Activated T-cell treated with anti-CD3 and anti-CD28 coated beads, Interleukin-2, amount 50 U/mL, for 48 hours (primary cell): ENCODE measurements at places on chromosomes 11 and 22.
A peak's percentile ranks its signal among the peaks of the same experiment; 100 is the strongest.

- DNase-seq, result no peak
These were observed 42.5 kb downstream of the ZNRF3 start for GRCh38 chr22:28925916-28926315.

GRCh38 chr22:40654522-40655167 is 18.1 kb upstream of the MRTFA start:
- DNase-seq, result no peak

DNA sequence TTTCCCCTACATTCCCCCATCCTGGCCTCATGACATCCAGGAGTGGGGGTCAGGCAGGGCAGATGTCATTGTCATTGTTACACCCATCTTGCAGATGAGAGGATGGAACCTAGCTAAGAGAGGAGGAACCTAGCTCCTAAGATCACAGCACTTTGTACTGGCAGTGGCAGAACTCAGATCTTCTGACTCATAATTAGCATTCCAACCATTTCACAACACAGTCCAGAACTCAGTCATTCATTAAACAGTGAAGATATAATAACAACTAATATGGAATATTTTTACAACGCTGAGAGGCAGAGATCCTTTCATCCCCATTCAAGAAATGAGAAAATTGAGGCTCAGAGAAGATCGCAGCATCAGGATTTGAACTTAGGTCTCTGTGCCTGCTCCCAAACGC is 127.8 kb downstream of the CHST1 start:
- no peak for DNase-seq

DNA sequence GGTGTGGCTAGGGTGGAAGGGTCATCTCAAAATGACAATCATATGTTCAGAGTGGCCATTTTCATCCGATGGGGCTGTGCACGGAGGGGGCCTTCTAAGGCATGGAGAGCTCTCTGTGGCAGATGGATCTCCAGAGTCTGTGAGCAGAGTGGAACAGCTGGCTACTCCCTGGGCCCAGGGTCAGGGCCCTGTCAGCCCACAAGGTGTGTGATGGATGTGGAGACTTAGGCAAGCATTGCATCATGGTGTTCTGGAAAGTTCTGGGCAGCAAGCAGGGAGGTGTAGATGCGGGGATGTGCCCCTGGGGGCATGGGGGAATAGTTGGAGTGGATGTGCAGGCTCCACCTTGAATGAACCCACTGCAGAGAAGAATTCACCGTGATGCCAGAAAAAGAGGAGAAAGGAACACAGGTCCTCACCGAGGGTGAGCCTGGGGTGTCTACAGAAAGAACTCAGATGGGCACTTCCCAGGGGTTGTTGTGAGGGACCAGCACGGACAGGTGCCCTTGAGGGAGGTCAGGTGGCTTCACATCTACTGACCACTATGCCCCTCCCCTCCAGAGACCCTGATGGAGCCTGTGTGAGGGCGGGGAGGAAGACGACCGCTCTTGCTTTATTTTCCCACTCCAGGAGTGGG is 51.1 kb downstream of the CHRDL2 start:
- DNase-seq, result no peak

DNA sequence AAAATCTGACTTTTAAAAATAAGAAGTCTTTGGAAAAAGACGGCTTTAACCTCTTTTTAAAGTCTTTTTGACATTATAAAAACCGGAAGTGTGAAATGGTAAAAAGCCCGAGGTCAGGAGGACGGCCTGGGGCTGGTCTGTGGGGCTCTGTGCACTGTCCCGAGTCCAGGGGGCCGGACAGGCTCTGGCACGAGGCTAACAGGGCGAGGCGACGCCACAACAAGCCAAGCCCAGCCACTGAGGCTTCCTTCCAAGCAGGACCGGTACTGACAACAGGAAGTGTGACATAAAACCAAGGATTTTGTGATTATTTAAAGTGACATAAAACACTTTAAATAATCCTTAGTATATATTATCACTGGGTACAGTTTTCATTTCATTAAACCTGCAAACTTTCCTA is 39.2 kb downstream of the BRD1 start:
- no peak for DNase-seq

- no peak for DNase-seq
These were observed 9.4 kb downstream of the CNGA4 start for GRCh38 chr11:6248248-6248647.

DNA sequence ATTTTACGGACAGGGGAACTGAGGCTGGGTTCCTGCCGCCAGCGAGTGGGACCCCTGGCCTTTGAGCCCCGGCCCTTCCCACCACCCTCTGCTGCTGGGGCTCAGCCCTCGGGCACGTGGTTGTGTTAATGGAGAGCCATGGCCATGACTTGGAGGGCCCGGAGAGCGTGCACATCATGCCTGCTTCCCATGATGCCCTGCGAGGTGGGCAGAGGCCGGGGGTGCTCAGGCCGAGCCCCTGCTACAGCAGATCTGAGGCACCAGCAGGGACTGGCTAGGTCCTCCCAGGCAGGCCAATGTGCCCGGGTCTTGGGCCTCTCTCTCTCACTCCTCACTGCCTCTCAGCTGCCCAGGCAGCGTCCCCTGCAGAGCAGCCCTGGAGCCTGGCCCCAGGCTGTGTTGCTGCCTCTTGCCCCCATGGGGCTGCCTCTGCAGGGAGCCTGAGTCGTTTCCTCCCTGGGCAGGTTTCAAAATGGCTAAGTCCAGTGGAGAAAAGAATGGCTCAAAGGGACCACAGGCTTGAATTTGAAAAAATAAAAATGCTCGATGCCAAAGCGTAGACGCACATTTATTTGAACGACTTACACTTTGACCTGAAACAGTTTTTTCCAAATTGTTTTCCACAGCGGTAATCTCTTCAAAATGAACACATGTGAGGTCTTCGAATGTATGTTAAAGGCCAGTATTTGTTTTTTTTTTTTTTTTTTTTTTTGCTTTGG is 72.6 kb upstream of the CLDN5 start:
- DNase-seq, result peak; percentile 39

GRCh38 chr22:32579529-32580220 is 105.1 kb downstream of the FBXO7 start:
- no peak for DNase-seq

GRCh38 chr11:118804094-118804493 is 13.1 kb upstream of the DDX6 start:
- no peak for DNase-seq

DNA sequence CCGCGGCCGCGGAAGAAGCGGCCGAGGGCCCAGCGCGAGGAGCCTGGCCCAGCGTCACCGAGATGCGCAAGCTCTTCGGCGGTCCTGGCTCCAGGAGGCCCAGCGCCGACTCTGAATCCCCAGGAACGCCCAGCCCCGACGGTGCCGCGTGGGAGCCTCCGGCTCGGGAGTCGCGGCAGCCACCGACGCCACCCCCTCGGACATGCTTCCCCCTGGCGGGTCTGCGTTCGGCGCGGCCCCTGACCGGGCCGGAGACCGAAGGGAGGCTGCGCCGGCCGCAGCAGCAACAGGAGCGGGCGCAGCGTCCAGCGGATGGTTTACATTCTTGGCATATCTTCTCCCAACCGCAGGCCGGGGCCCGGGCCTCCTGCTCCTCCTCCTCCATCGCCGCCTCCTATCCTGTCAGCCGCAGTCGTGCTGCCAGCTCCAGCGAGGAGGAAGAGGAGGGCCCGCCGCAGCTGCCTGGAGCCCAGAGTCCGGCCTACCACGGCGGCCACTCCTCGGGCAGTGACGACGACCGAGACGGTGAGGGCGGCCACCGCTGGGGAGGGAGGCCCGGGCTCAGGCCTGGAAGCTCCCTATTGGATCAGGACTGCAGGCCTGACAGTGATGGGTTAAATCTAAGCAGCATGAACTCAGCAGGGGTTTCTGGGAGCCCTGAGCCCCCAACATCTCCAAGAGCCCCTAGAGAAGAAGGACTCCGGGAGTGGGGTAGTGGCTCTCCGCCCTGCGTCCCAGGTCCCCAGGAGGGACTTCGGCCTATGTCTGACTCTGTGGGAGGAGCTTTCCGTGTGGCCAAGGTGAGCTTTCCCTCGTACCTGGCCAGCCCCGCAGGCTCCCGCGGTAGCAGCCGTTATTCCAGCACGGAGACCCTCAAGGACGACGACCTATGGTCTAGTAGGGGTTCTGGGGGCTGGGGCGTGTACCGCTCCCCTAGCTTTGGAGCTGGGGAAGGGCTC is 1.2 kb downstream of the ARHGEF17 start:
- DNase-seq, result peak; percentile 32

DNA sequence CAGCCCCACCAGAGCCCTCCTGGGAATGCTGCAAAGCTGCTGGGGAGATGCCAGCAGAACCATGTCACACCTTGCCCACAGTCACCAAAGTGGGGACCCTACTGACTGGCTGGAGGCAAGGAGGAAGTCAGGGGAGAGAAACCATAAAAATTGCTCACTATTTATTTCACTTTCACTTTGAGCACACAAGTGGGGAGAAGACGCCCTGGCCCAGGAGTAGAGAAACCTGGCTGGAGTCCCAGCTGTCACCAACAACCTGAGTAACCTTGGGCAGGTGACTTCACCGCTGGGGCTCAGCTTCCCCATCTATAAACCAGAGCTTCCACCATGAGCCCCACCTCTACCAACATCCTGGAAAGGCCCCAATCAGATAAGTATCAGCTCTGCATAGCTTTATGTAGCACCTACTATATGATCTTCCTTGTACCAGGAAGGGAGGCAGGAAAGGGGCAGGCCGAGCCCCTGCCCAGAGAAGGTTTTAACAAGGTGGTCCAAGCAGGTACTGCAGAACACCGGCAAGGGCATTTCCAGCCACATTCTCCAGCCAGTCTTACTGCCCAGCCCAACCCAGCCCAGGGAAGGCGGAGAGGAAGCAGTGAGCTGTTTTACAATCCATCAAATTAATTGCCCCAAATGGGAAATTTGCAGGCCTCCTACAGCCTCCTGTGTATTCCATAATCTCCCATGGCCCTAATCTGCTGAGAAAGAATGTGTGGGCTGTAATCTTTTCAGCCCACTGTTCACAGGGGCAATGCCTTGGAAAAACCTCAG is 27.6 kb downstream of the PLEKHA7 start:
- DNase-seq, result peak; percentile 65

DNA sequence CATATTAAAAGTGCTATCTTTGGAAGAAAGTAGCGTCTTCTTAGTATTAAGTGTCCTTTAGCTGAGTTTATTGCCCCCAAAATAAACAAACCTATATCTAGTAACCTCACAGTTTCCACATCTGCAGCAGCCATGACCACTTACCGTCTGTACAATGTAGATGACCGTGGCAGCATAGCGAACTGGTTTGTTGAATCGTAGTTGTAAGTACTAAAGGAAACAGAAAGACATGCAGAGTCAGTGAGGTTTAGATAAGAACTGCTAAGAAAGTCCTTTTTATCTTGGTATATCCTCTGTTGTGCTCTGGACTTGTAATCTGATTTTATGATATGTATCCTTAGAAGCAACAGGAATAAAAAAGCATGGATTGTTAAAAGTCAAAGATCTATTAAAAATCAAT is 9.4 kb downstream of the SLC5A12 start:
- DNase-seq, result no peak

- no peak for DNase-seq
These were observed 2.4 kb upstream of the SLC15A3 start for GRCh38 chr11:60954421-60954820.

DNA sequence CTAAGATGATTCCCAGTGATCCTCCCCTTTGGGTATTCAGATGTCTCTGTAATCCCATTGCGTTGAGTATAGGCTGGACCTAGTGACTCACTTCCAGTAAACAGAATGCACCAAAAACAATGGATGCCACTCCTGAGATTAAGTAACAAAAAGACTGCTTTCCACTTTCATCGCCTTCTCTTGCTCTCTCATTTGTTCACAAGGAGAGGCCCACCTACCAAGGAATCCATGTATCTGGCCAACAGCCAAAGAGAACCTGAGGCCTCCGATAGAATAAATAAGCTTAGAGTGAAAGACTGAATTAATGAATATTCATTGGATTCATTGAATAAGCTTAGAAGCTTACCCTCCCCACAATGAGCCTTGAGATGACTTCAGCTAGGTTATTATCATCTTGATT is 454.6 kb downstream of the KCNA4 start:
- no peak for DNase-seq

DNA sequence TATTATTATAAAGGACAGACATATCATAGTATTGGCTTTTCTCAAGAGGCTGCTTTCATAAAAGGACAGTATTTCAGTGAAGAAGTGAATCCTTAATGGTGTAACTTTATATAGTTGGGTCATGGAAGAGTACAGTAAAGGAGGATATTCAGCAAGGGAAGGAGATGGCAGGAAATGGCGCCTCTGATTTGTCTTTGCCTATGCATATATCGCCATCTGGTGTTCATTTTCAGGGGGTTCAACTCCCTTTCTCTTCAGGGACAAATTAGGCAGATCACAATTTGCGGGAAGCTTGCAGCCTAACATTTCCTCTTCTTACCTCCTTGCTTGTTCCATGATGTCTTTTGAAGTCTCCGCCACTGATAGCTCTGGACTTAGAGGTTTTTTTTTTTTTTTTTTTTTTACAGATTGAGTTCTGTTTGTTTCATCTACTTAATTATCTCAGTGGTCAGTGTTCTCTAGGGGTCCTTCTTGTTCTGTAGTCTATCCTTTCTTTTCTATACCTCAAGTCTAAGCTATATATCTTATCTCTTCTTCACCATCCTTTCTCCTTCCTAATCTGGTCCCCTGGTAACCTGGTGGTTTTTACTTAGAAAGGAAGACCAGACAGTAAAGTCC is 21.8 kb upstream of the RRM1 start:
- DNase-seq, result no peak

DNA sequence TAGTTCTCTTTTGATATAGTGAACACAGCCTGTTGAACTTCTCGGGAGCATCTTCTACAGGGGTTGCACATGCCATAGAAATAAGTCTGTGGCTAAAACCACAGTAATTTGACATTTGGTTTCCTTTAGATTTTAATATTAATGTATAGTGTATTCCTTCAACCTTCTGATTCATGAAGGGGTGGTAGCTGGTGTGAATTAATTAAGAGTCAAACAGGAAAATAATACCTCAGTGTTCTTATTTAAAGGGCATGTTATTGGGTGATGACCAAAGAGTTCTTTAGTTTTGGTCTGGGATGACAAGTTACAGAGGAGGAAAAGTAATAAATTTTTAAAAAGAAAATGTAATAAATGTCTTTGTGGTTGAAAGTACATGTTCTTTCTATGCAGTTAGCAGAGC is 86.8 kb downstream of the PDHX start:
- DNase-seq, result no peak

DNA sequence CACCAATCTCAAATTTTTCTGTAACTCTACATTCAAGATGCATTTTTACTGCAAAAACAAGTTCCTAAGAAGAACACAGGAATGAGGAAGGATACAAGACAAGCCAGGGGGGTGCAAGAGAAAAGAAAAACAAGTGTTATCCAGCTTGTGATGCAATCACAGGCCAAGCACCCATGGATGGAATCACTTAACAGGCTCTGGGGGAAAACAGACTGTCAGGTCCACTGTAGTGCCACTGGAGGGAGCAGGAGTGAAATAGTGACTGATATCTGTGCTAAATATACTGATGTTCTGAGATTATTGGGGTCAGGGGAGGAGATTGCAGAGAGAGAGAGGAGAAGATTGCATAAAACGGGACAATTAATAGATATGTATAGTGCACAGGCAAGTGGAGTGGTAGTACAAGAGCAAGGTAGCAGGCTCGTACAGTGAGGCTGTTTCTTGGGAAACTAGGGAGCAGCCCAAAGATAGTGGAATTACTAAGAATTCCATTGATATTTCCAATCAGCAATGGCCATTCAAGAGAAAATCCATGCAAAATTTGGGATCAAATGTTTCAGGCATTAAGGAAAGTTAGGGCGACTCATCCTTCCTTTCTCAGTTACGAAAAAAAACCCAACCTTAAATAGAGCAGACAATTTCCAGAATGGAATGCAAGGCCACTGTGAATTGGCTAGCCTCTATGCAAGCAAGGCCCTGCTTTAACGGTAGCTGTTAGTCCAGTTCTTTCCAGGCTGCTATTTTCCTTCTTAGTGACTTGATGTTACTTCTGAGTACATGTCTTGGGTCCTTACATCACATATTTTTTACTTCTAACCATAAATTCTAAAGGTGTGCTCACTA is 52.2 kb upstream of the CEP126 start:
- DNase-seq, result no peak

GRCh38 chr22:22058633-22059290 is 76.2 kb upstream of the TOP3B start:
- no peak for DNase-seq
